ENCODE measurements at places on chromosomes 16 and 17. TPM values are rescaled to one million over a fixed set of nuclear protein-coding genes. Genes with fewer than 3 reads are reported as not detected.

Gene TMED6
- total RNA-seq, result 0.47 TPM

DNA sequence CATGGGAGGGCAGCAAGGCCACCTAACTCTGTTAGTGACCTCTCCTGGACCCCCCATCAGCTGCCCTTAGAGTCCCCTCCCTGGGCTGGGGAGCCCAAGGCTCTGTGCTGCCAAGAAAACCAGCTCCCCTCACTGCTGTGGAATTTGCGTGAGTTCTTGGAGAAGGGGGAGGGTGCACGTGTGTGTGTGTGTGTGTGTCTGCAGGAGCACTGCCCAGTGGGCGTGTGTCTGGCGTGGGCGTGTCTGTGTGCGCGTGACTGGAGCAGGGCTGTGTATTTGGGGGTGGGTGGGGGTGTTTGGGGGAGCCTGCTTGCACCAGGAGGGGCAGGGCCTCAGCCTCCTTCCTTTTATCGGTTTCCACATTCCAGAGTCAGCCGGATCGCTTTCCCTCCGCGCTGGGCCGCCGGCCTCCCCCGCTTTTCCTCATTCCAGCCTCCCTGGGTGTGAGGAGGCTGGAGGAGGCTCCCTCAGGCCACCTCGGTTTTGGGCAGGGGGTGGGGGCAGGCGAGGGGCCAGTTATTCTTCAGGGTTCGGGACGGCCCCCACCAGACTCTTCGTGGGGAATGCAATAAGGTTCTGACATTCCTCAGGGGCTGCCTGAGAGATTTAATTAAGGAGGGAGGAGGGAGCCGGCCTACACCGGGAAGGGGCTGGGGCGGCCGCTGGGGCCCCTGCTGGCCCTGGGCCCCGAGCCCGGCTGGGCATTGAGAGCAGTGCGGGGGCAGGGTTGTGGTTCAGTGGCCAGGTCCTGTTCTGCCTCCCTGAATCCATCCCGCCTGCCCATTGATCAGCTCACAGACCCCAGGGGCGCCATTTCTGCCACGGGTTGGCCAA, 2.5 kb downstream of the VASN start:
- peak; percentile 47 for DNase-seq
- H3K27ac ChIP-seq, result peak overlapping the region; percentile 21
- no peaks in the 10 kb centered on the region for H3K36me3 ChIP-seq
- H3K27me3 ChIP-seq, result no peaks in the 10 kb centered on the region
- H3K4me1 ChIP-seq, result peaks cover 30% of the 10 kb centered on the region

- no peaks in the 10 kb centered on the region for H3K36me3 ChIP-seq
- H3K27me3 ChIP-seq, result no peaks in the 10 kb centered on the region
- H3K27ac ChIP-seq, result no peak overlapping the region
- no peak overlapping the region for H3K4me3 ChIP-seq
These were observed 129.4 kb downstream of the TANGO6 start for GRCh38 chr16:68972720-68973119.

- DNase-seq, result no peak
- H3K4me1 ChIP-seq, result no peaks in the 10 kb centered on the region
- H3K27ac ChIP-seq, result no peak overlapping the region
These were observed 16.0 kb downstream of the C17orf100 start for GRCh38 chr17:6667516-6667915.

- H3K27me3 ChIP-seq, result no peaks in the 10 kb centered on the region
- peaks cover 18% of the 10 kb centered on the region for H3K4me1 ChIP-seq
- no peak overlapping the region for H3K27ac ChIP-seq
- H3K36me3 ChIP-seq, result no peaks in the 10 kb centered on the region
- H3K4me3 ChIP-seq, result no peak overlapping the region
These were observed 29.4 kb upstream of the SUPT4H1 start for GRCh38 chr17:58381124-58382035.

DNA sequence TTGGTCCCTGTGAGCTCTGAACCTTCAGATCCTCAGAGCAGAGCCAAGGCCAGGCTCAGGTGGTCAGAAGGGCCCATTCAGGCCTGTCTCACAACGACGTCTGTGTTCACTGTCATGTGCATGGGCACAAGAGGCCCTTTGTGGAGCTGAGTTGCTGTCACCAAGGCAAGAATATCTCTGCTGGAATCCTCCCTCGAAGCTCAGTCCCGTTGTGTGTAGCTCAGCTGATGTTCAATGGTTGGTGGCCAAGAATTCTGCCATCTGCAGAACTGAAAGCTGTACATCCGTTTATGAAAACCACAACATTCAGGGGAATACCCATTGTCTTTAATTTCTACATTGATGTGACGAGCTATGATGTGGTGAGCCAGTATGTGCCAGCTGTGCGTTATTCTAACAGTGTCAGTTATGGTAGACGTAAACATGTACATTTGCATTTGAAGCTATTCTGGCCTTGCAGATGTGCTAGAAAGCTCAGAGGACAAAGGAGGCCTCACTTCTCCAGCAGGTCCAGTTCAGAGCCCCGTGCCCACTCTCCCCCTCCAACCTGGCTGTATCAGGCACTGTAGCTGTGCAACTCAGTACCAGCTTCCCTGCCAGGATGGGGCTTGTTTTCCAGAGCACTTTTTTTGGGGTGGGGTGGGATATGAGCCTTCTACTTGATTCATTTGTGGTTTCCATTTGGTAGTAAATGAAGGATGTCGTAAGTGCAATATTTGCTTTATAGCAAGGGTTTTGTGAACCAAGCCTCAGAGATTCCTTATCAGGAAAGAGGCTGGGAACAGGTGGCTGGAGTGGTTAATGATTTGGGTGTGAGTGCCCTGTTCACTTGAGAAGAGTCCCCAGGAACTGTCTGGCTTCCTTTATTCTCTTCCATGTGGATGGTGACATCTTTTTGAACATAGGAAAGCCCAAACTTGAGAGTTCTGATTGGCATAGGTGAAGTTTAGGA, 56.1 kb downstream of the B9D1 start:
- no peaks in the 10 kb centered on the region for H3K36me3 ChIP-seq
- no peak overlapping the region for H3K4me3 ChIP-seq
- peaks cover 15% of the 10 kb centered on the region for H3K4me1 ChIP-seq
- H3K27me3 ChIP-seq, result no peaks in the 10 kb centered on the region

GRCh38 chr16:64974381-64974780, 147.5 kb downstream of the CDH11 start:
- no peaks in the 10 kb centered on the region for H3K27me3 ChIP-seq
- no peaks in the 10 kb centered on the region for H3K36me3 ChIP-seq
- no peak overlapping the region for H3K27ac ChIP-seq
- no peaks in the 10 kb centered on the region for H3K4me1 ChIP-seq
- no peak for DNase-seq

DNA sequence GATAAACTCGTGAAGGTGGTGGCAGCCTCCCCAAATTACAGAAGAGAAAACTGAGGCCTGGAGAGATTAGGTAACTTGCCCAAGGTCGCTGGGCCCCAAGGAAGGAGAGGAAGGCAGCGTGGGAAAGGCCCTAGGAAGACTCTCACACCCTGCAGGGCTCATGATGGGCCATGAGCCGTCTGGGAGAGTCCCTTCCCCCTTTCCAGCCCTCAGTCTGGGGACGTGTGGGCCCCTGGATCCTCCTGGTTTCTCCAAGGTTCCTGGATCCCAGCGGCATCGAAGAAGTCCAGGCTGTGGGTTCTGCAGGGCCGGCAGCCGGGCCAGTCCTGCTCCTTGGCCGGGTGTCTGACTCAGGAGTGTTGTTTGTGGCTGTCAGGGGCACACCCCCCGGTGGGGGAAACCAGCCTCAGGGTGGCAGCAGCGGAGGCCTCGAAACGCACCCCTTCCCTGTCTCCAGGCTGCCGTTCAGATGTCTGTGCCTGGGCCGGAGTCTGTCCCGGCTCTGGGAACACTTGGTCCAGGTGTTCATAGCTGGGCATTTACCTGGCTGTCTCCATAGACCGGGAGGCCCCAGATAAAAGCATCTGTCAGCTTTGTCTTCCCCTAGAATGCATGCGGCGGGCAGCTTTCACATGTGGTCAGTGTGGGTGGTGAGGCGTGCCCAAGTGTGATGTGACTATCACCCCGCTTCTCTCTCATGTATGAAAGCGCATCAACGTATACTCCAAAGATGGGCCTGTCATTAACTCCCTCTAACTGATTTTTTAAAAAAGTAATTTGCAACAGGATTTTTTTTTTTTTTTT, 3.7 kb upstream of the RAP1GAP2 start:
- H3K27ac ChIP-seq, result no peak overlapping the region
- no peak overlapping the region for H3K4me3 ChIP-seq

- H3K27me3 ChIP-seq, result no peaks in the 10 kb centered on the region
- peak overlapping the region; percentile 74 for H3K4me3 ChIP-seq
- no peak for DNase-seq
- H3K27ac ChIP-seq, result peak overlapping the region; percentile 82
These were observed 1.1 kb downstream of the ARL6IP1 start for GRCh38 chr16:18800293-18800692.

GRCh38 chr17:7852919-7853690, 1.8 kb upstream of the TMEM88 start:
- H3K4me3 ChIP-seq, result no peak overlapping the region
- peaks cover 19% of the 10 kb centered on the region for H3K4me1 ChIP-seq
- H3K27me3 ChIP-seq, result no peaks in the 10 kb centered on the region
- H3K27ac ChIP-seq, result no peak overlapping the region
- peak; percentile 32 for DNase-seq

Gene SLC16A13
- 1.6 TPM for total RNA-seq

DNA sequence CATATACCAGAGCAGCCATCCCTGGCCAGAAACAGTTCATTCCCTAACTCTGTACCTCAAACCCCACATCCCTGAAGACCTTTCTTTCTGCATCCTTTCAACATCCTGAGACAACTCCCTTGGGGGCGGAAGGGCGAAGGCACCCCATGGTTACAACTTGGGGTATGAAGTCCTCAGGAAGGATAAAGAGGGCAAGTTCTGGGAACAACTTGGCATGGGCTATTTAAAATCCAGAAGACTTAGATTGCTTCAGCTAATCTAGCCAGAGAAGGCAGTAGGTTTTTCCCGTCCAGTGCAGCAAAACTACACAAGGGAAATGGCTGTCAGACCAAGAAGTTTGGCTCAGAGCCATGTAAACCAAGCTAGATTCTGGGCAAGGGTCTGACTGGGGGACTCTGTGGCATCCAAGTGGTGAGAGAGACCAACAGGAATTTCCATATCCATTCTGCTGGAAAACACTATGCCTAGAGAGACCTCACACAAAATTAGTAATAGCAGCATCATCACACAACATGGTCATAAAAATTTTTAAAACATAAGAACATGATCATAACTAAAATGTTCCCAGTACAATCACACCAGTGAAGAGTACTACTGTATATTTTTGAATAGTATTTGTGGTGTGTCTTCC, 113.2 kb downstream of the CDYL2 start:
- H3K27ac ChIP-seq, result no peak overlapping the region
- DNase-seq, result no peak
- H3K4me1 ChIP-seq, result no peaks in the 10 kb centered on the region
- H3K4me3 ChIP-seq, result no peak overlapping the region
- no peaks in the 10 kb centered on the region for H3K36me3 ChIP-seq

DNA sequence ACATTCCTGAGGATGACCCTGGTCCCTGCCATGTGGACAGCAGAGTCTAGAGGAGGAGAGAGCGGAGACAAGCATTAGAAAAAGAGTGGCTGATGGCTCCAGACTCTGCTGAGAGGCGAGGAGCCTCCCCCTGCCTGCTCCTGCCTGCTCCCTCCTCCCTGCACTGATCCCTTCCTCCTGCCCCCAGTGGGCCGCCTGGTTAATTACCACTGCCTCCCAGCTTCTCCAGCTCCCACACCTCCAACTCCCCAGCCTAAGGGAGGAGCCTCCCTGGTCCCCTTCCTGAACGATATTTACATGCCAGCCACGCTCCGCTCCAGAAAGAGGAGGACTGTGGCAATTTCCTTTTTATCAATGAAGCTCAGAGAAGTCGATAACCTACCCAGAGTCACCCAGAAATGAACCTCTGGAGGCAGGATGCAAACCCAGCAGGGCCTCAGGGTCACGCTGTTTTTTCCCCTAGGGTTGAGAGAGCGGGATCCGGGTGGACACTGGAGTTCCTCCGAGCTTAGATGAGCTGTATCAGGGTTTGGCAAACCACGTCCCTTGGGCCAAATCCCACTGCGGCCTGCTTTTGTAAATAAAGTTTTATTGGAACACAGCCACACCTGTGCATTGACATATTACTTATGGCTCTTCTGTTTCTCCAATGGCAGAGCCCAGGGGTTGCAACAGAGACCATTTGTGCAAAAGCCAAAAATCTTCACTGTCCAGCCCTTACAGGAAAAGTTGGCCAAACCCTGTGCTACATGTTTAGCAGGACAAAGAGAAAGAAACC, 27.1 kb upstream of the JPH3 start:
- no peaks in the 10 kb centered on the region for H3K27me3 ChIP-seq
- peaks cover 19% of the 10 kb centered on the region for H3K4me1 ChIP-seq
- no peaks in the 10 kb centered on the region for H3K36me3 ChIP-seq
- H3K4me3 ChIP-seq, result no peak overlapping the region
- no peak for DNase-seq

Gene ZNF750
- total RNA-seq, result 0.14 TPM

GRCh38 chr16:25063865-25064264, 47.7 kb upstream of the LCMT1 start:
- H3K27ac ChIP-seq, result peak overlapping the region; percentile 68
- H3K27me3 ChIP-seq, result no peaks in the 10 kb centered on the region
- peak; percentile 75 for DNase-seq
- H3K4me3 ChIP-seq, result no peak overlapping the region
- H3K36me3 ChIP-seq, result no peaks in the 10 kb centered on the region

Measured in adrenal gland (tissue), 19 donors.